ENCODE measurements at places on chromosomes 6 and 20.

DNA sequence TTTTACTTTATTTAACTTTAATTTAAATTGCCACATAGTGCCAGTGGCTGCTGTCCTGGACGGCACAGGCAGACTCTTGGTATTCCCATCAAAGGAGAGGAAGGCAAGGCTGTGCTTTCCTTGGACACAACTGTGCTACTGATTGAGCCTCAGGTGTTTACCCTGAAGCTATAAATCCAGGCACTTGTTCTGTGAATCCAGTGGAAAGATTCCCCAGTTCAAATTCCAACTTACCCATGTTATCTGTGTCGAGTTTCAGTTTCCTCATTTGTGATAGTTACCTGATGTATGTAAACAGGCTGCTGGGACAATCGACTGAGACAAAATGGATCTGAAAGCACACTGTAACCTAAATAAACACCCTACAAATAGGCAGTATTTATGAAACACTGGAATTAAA is 57.2 kb downstream of the PLAGL1 start:
- no peak for DNase-seq

- DNase-seq, result no peak
Observed at GRCh38 chr20:22773344-22773743, 189.0 kb upstream of the FOXA2 start.

DNA sequence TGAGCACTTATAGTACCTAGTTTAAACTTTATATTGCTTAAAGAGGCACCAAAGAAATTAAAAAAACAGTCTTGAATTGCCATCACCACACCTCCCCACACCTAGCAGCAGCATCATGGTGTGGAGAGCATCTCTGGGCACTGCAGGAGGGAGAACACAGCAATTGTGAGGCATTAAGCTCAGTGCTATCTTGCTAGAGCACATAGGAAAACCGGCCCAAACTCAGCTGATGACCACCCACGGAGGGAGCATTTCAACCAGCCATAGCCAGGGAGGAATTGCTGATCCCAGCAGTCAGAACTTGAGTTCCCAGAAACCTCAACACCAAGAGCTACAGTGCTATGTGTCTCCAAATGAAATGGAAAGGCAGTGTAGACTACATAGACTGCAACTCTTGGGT is 19.5 kb upstream of the DEFB113 start:
- DNase-seq, result no peak

DNA sequence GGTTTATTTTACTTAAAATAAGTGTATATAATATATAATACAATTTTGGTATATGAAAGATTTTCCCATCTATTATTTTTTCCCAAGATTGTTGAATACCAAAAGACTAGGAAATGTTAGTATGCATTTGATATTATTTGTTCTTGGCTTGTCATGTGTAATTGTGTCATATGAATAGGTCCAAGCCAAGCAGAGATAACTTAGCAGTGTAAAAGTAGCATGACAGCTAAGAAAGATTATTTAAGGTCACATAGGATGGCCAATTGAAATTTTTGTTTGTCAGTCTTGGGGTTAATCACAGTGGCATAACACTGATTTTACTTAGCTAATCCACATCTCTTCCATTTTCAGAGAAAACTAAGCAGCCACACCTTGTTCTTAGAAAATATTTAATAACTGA is 38.8 kb upstream of the RSPO3 start:
- DNase-seq, result no peak

DNA sequence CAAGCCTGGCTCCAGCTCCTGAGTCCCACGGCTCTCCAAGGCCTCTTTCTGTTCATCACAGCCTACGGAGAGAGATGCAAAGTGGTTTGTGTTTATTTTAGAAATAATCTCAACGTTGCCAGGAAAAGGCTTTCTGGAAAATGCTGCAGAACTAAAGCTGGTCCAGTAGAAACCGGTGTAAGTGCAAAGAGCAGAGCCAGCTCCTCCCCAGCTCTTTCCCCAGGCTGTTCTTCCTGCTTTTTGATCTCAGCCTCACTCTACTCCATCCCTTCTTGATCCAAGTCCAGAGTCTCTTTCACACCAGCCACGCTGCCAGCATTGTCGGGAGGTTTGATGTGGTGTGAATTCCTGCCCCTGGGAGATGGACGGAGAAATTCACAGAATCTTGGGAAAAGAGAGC is 69.8 kb downstream of the TMEM170B start:
- peak; percentile 73 for DNase-seq

GRCh38 chr6:93139408-93140081 is 279.8 kb downstream of the EPHA7 start:
- no peak for DNase-seq

All from fibroblast of skin of scalp (primary cell).